Calu3 (cell line): ENCODE measurements at places on chromosomes 13 and 19.

DNA sequence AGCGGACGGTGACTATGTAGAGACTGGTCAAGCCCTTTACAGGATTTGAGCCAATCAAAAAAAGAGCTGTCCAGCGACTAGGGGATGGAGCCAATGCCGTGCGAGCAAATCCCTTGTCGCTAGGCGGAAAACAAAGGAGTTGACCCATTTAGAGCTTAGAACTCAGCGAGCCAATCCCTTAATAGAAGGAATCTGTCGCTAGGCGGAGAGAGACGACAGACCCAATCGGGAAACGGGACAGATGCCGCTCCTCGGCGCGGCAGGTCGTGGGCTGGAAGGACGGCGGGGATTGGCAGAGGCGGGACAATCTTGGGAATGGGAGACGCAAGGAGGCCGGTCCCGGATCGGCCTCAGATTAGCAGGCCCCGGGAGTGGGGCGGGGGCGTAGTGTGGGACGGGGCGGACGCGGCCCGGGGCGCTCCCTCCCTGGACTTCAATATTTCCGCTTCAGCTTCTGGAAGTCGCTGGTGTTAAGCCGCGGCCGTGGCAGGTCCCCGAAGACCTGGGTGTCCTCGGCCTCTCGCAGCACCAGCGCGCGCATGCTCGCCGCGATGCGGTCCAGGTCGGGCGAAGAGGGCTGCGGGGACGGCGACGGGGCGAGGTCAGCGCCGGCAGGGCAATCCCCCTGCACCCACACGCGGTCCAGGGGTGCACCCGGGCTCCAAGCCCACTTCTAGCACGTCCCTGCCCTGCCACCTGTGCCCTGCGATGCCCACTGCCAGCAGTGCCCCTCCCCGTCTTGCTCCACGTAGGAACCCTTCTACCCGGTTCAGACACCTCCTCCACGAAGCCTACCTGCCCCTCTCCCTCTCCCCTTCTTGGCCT is 2.3 kb upstream of the PNKP start:
- DNase-seq = peak; percentile 97

DNA sequence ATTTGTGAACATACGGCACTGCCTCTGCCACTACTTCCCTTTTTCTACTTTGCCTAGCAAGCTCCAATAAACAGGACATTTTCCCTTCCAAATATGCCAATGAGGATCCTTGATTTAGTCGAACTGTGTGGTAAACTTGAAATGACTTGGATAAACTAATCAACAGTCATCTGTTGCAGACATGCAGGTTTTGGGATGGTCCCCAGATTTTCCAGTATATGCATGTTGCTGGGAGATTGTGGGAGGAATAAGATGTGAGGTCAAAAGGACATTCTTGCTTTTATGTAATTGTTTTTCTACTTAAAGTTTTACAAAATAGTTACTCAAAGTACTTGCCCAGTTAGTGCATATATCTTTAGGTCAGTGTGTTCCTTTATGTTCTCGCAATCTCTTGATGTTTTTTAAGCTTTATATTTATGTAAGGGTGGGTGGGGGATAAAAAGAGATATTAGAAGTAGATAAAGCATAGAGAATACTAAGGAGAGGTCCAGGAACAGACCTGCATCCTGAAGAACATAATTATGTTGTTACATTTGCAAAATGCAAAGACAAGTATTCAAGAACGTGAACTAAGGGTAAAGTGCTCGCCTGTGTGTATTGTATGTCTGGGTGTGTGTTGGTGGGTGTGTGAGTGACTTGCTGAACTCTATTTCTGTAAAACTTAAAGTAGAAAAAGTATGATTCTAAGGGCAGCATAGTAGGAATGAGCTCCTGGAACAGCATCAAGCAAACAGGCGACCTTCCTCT is 88.4 kb upstream of the OXGR1 start:
- DNase-seq = no peak

GRCh38 chr19:52095172-52096014 is at the start of gene ZNF841:
ZNF841 (minus strand) TSS chr19:52095765; CDS start chr19:52084801, 10,964 bp downstream.
- peak; percentile 99 for DNase-seq

DNA sequence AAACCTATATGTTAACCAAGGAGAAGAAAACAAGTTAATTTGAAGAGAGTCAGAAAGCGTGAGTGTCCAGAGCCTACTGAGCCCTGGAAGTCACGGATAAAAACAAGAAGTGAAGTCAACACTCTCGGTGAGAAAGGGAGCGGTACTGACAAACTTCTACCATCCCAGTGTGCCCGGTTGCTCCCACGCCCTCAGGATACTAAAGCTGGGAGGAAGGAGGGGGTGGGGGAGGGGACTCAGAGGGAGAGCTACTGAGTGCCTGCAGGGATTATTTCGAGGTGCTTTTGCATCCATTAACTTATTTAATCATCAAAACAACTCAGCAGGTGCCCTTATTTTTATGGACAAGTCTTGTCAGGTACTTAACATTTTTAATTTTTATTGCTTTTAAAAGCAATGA is 166.2 kb downstream of the ZIC5 start:
- no peak for DNase-seq

DNA sequence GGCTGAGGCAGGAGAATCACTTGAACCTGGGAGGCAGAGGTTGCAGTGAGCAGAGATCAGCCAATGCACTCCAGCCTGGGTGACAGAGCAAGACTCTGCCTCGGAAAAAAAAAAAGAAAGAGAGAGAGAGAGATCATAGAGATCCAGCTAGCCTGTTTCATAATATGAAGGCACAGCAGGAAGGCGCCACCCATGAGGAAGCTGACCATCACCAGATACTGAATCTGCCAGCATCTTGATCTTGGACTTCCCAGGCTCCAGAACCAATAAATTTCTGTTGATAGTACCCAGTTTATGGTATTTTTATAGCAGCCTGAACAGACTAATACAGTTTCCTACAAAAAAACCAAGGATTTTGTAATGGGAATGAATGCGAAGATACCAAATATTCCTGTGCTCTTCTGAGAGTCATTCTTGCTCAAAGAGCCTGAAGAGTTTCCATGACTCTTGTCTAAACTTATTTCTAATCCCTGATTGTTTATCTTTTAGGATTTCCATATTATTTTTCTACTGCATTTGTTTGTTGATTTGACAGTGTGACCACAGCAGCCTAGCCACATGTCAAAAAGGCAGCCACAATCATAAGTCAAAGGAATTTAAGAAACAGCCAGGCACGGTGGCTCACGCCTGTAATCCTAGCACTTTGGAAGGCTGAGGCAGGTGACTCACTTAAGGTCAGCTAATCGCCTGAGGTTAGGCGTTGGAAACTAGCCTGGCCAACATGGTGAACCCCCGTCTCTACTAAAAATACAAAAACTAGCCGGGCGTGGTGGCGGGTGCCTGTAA is 37.7 kb upstream of the PDCD5 start:
- DNase-seq = no peak

GRCh38 chr19:10521461-10522171 is 4.4 kb upstream of the S1PR5 start:
- no peak for DNase-seq

DNA sequence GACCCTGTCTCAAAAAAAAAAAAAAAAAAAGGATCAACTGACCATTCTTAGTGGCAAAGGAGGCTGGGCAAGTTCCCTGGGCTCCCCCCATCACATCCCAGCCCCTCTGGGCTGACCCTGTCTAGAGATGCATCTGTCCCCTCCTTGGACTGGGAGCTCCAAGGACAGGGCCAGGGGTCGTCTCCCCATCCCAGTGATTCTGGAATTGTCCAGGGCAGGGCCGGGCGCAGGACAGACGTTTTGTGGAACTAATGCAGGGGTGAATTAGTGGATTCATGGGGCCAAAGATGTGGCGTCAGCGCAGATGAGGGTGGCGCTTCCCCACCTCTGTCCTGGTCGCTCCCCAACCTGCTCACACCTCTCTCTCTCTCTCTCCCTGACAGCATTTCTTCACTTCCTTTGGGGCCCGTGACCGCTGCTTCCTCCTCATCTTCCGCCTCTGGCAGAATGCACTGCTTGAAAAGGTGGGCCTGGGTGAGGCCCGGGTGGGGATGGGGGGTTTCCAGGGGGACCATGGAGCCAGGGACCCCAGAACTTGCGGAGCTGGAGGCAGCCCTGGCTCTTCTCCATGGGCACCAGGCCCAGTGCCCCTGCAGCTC is 11.1 kb downstream of the GRAMD1A start:
- DNase-seq = no peak

GRCh38 chr13:50466456-50466855 is 377.0 kb downstream of the DLEU7 start:
- no peak for DNase-seq

GRCh38 chr13:34926508-34926907 is 15.6 kb upstream of the NBEA start:
- peak; percentile 16 for DNase-seq

DNA sequence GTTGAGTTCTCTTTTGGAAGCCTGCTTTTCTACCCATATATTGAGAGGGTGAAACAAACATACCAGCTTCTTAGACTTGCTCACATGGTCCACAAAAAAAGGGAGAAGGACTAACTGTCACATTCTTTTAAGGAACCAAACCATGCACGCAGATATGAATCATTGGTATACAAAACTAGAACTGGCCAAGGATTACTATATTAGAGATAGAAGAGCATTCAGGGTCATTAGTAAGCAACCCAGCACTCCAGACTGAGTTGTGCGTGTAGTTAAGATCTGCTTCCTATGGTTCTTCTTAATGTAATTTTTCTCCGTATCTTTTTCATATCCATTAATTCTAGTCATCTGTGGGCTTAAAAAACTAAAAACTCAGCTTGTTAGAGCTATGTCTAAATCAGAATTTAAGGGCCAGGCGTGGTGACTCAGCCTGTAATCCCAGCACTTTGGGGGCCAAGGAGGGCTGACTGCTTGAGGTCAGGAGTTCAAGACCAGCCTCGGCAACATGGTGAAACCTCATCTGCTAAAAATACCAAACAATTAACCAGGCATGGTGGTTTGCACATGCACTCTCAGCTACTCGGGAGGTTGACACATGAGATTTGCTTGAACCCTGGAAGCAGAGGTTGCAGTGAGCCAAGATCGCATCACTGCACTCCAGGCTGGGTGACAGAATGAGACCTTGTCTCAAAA is 19.6 kb downstream of the ALG5 start:
- DNase-seq = no peak

DNA sequence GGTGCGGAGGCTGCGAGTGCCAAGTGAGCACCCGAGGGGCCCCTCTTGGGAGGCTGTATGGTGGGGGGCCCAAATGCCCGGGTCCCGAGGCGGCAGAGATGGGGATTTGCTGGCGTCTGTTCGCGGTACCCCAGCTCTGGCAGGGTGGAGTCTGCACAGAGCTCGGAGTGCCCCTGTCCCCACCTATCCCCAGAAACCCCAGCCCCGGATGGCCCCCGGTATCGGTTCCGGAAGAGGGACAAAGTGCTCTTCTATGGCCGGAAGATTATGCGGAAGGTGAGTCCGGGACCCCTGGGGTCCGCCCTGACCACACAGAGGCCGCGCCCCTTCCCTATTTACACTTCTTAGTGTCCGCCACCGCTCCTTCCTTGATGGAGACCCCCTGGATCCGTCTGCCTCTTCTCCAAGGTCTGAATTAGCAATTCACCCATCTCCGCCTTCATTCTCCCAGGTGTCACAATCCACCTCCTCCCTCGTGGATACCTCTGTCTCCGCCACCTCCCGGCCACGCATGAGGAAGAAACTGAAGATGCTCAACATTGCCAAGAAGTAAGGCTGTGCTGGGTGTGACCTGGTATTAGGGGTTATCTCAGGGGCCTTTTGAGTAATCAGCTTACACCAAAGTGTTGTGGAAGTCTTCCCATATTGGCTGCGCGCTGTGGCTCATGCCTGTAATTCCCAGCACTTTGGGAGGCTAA is 630 bp downstream of the PNPLA6 start:
- no peak for DNase-seq

- no peak for DNase-seq
Measured at GRCh38 chr19:50501568-50502475, 9.2 kb downstream of the JOSD2 start.

GRCh38 chr13:77386880-77387606 is 60.1 kb upstream of the MYCBP2 start:
- no peak for DNase-seq

DNA sequence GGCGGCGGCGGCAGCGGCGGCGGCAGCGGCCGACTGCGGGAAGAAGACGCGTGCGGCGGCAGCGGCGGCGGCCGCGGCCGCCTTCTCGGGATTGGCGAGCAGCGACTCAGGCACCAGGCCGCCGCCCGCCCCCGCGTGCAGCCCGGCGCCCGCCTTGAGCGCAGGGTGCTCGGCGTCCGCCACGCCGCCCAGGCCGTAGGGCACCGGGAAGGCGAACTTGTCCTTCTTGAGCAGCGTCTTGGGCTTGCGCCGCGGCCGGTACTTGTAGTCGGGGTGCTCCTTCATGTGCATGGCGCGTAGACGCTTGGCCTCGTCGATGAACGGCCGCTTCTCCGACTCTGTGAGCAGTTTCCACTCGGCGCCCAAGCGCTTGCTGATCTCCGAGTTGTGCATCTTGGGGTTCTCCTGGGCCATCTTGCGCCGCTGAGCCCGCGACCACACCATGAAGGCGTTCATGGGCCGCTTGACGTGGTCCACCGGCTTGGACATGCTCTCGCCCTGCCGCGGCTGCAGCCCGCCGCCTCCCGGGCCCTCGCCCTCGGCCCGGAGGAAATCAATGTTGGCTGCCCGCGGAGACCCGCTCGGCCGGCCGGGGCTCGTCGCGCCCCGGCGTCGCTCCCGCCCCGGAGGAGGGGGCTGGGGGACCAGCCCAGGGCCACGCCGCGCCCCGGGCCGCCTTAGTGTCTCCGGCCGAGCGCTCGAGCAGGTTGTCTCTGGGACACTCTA is 621 bp downstream of the SOX21 start:
- DNase-seq = peak; percentile 7

GRCh38 chr13:93227878-93228642 is 1.5 kb downstream of the GPC6 start:
- no peak for DNase-seq

DNA sequence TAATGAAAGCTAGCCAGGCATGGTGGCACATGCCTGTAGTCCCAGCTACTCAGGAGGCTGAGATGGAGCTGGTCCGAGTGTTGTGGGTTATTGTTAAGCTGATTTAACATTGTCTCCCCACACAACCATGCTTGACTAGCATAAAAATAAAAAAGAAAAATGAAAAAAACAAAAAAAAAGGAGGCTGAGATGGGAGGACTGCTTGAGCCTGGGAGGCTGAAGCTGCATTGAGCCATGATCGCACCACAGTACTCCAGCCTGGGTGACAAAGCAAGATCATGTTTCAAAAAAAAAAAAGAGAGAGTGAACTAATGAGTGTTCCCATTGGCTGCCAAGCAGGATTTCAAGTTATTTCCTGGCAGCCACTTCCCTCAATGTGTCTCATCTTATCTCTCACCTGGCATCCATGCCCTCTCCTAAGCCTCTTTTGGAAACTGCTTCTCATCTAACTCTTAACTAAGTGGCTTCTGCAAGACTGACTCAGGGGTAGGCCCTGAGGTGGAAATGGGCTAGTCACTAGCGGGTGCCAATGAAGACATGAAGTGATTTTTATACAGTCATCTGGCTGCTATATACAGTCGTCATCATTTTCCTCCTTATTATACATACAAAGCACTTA is 4.9 kb downstream of the THAP8 start:
- DNase-seq = no peak
